ENCODE measurements at places on chromosomes 2 and 18.

DNA sequence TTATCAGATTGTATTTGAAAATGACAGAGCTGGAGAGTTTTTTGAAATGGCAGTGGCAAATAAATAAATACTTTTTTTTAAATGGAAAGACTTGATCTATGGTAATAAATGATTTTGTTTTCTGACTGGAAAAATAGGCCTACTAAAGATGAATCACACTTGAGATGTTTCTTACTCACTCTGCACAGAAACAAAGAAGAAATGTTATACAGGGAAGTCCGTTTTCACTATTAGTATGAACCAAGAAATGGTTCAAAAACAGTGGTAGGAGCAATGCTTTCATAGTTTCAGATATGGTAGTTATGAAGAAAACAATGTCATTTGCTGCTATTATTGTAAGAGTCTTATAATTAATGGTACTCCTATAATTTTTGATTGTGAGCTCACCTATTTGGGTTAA is 30.9 kb downstream of the CD28 start:
- no peak for DNase-seq

GRCh38 chr18:5294113-5294456 is 1.4 kb downstream of the ZBTB14 start:
- DNase-seq, result no peak

GRCh38 chr2:239391286-239392071 is 9.3 kb downstream of the HDAC4 start:
- DNase-seq, result no peak

- no peak for DNase-seq
Measured at GRCh38 chr2:106339132-106339531, 129.1 kb downstream of the RGPD3 start.

GRCh38 chr2:143623231-143623908 is 494.2 kb downstream of the ARHGAP15 start:
- DNase-seq, result no peak

Data from CD4-positive, alpha-beta T cell treated with Interleukin-1 beta for 1 hour (primary cell).